ENCODE measurements at places on chromosomes 13 and 19.

- no peak for DNase-seq
Observed at GRCh38 chr19:39617745-39618144, 15.4 kb downstream of the LGALS13 start.

- no peak for DNase-seq
Observed at GRCh38 chr19:11087870-11088505, 1.3 kb upstream of the LDLR start.

DNA sequence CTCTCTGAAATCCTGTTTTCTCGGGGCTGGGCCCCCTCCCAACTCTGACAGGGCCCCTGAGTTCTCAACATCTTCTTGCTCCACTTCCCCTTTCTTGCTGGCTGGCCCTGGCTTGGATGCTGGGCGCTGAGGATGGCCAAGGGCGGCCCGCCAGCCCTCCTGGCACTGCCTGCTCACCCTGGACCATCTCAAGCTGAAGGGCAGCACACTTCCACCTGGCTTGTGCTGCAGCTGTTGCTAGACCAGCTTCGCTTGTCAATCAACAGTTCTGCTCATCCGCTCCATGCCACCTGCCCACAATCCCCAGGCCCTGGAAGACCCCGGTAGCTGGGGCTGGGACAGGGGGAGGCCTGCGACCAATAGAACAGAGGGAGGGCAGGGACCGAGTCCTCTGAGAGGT is 6.9 kb upstream of the GMIP start:
- DNase-seq, result no peak

DNA sequence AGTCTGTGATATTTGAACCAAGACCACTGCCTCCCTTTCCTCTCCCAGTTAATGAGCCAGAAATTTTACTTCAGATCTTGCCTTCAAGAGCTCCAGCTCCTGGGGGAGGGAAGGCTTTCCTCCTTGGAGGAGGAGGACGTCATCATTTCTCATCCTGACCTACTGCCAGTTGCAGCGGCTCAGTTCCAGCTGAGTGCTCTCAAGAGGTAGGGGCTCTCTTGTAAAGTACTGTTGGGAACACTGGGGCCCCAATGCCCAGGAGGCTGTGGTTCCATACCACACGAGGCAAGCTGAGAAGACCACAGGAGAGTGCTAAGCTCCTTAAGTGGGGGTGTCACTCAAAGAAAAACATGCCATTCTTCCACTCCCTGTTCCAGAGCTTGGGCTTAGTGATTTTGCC is 36.2 kb downstream of the METTL21C start:
- DNase-seq, result no peak

DNA sequence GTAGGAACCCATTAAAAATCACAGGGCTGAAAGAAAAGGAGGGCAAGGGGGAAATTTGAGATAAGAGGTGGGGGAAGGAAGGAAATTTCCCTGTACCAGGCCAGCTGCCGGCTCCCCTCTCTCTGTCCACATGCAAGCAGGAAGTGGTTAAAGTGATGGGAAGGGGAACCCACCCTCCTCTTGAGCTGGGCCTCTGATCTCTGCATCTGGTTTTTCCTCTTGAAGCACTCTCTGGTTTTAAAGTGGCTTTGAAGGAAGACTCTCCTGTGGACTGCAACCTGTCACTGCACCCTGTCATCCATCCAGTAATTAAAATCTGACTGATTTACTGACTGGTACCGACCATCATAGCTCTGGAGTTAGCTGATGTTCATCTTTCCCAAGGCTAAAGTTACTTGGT is 239.6 kb downstream of the TSHZ3 start:
- no peak for DNase-seq

GRCh38 chr13:42259515-42259914 is 12.4 kb upstream of the AKAP11 start:
- no peak for DNase-seq

- DNase-seq, result no peak
Observed at GRCh38 chr19:33344573-33344925, 29.0 kb upstream of the CEBPG start.

- no peak for DNase-seq
Observed at GRCh38 chr13:113051641-113052040, 54.0 kb upstream of the F7 start.

DNA sequence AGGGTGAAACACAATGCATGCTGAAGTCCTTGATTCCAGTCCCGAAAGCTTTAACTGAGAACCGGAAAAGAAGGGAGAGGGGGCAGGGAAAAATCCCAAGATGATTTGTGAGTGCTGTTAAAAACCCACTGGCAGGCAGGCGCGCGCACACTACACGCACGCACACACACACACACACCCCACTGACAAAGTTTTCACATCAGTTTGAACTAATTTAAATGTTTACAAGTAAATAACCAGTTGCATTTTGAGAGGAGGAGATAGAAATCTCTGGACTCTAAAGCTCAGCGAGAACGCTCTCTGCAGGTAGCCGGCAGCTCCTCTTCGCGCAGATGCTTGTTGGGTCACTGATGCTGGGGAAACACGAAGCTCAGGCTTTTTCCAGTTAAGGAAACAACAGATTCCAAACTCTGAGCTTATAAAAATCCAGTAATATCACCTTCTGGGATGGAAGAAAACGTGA is 818 bp upstream of the SLITRK1 start:
- peak; percentile 21 for DNase-seq

DNA sequence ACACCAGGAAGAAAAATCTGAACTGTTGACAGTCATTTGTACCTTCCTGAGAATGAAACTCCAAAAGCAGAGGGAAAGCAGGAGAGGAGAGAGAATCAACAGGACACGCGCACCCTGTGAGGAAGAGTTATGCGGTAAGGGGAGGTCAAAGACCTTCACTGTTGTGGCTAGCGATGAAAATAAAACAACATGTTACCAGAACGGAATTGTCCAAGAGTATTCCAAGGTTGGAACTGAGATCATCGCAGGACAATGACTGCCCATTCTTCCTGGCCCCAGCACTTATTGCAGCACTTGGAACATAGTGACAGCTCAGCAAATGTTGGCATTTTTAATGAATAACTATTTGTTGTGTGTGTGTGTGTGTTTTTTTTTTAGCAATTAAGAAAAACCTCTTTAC is 176.0 kb upstream of the TSC22D1 start:
- DNase-seq, result no peak

DNA sequence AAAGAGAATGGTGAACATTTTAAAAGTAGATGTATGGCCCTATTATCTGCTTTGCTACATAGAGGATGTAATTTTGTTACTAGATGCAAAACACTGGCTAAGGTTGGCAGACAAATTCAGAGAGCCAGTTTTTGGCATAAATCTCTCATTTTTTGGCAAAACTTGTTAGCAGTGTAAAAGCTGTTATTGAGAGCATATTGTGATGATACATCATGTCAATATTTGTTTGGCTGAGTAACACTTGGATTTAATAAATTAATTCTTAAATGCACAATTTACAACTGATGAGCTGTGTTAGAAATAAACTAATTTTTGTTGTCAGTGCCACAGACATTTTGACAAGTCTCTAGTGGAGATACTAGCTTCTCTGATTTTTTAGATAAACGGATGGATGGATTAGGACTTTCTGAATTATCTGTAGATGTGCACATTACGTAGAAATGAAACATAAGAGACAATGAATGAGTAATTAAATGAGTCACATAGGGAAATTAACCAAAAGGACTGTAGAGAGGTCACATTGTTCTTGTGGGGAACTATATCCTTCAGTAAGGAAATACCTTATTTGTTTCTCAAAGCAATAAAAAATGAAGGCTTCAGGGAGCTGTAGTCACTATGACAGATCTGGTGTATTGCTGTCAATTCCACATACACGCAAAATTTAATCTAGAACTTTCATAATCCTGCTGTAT is 17.4 kb downstream of the UFM1 start:
- peak; percentile 75 for DNase-seq

- no peak for DNase-seq
Observed at GRCh38 chr19:49861541-49862378, 5.6 kb downstream of the PNKP start.

GRCh38 chr13:24644036-24644435 is 36.2 kb upstream of the ATP12A start:
- DNase-seq, result no peak

GRCh38 chr19:5046339-5047039 is 77.6 kb downstream of the KDM4B start:
- DNase-seq, result peak; percentile 50

DNA sequence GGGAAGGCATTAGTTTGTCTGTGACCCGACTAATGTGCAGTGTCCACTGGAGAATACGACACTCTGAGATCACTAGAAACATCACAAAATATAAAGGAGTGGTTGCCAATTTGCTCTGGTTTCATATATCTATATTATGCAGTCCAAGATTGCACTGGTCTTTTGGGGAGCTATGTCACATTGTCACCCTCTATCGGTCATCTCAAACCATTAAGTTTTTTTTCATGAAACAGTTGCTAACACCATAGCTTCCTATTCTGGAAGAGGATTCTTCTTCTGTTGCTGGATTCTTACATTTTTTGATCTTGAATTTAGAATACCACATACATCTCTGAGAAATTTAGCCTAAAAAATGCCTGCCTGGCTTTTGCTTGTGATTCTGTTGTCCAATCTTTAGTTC is 168.6 kb downstream of the LACC1 start:
- DNase-seq, result peak; percentile 32

DNA sequence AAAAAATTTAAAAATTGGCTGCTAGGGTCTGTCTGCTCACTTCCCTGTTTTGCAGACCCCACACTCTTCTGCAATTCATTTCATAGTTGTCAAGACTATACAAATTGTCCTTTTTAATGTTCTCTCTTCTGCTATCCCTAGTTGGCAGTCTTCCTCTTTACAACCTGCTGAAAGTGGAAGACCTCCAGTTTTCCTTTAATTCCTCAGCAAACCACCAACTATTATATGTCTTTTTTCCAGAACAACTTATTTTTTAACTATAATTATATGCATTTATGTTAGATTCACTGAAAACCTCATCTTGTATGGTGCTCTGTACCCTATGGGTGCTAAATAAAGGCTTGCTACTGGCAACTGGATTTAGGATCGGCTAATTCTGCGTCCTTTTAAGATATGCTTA is 1.1 kb upstream of the PHF11 start:
- DNase-seq, result peak; percentile 10

- peak; percentile 93 for DNase-seq
Observed at GRCh38 chr13:95644601-95645052, at the start of gene DZIP1. TSS of gene DZIP1 (minus strand) at chr13:95644706. CDS start at chr13:95642029, 2,677 bp downstream.

DNA sequence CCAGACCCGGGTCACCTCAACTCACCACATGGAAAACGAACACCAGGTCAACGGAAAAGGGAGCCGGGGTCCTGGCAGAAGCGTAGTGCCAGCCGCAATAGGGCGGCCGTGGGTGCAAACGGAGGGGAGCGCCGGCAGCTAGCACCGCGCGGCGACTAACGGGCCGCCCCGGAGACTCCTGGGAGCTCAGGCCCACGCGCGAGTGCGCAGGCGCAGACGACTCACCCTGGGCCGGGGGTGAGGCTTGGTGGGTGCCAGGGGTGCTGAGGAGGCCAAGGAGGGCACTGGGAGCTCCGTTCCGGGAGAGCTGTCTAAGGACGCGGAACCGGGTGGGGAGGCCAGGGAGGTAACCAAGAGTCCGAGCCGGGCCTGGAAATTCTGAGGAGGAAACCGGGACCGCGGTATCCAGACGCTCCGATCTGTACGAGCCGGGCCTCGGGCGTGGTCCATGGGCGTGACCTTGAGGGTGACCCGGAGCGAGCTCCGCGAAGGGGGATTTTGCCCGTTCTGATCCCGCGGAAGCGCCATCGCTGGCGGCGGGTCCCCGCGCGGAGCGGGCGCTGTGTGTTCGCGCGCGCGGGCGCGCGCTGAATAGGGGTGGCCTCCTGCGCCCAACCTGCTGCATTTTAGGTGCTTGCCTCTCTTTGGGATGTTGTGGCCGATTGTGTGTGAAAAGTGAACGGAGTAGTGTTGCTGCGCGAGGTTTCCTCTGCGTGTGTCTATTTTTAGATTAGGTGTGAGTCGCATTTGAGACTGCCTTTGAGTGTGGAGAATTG is at the start of gene ZNF382:
TSS of gene ZNF382 (plus strand) at position 213 of the 776 bp plus-strand sequence. CDS start 4,602 bp downstream, outside the sequence.
- peak; percentile 74 for DNase-seq

DNA sequence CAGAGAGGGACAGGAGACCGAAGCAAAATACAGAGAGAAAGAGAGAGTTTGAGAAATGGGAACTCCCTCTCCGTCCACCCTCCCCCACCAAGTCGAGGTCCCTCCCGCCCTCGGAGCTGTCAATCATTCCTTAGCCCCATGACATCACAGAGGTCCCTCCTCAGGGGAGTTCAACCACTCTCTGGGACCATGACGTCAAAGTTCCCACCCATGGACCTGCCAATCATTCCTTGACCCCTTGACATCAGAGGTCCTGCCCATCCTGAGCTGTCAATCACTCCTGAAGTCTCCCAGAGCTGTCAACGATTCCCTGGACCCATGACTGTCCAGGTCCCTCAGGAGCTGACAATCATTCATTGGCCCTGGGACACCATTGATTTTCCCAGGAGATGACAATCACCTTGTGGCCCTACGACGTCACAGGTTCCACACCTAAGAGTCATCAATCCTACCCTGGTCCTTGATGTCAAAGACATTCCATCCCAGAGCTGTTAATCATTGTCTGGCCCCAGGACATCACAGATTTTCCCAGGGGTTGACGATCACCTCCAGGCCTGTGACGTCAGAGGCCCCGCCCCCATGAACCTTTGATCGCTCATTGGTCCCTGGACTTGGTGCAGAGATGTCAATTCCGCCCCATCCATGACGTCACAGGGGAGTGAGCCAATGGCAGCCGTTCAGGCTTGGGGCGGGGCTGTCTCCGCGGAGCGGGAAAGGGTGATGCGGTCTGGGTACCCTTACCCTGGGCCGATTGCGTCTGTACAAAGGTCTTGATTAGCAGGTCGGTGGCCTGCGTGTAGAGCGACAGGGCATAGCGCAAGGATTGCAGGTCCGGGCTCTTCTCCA is 61.7 kb downstream of the COLGALT1 start:
- DNase-seq, result peak; percentile 39

DNA sequence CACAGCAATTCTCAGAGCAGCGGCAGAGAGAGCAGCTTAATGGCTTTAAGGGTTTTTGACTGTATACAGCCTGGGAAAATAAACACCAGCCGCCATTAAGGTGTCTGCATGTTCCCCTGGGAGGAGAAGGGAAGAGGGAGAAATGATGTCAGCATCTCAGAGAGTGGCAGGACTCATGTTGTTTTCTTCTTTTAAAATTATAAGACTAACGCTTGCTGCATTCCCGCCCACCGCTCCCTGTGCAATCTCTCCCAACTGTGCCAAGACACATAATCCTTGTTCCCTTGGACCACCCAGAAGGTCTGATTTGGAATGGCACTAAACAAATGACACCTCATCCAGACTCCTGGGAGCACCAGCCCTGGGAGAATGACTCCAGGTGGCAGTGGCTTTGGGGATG is 27.7 kb upstream of the FAM216B start:
- no peak for DNase-seq

GRCh38 chr13:56015919-56016318 is 1124.8 kb upstream of the PRR20A start:
- DNase-seq, result no peak

DNA sequence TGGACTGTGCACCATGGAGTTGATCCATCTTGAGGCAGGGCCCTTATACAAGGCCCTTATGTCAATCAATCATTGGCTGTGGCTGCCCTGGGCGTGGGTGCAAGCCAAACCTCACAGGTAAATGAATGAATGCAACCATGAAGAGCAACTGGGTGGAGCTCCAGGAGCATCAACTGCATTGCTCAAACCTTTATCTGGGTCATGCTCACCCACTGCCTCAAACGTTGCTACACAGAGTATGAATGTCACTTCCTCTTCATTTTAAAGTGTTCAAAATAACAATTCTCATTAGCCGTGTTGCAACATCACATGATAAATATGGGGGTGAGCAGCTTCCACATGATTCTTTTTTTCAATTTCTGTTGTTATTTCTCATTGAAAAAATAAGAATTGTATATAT is 6.4 kb upstream of the ZNF333 start:
- DNase-seq, result no peak

GRCh38 chr19:374886-375235 is 30.3 kb upstream of the MIER2 start:
- DNase-seq, result no peak

GRCh38 chr19:13240312-13241022 is 90.3 kb downstream of the IER2 start:
- no peak for DNase-seq
